GM23338 (cell line): ENCODE measurements at places on chromosomes 3 and 15. TPM values are rescaled to one million over a fixed set of nuclear protein-coding genes. Genes with fewer than 3 reads are reported as not detected.

DNA sequence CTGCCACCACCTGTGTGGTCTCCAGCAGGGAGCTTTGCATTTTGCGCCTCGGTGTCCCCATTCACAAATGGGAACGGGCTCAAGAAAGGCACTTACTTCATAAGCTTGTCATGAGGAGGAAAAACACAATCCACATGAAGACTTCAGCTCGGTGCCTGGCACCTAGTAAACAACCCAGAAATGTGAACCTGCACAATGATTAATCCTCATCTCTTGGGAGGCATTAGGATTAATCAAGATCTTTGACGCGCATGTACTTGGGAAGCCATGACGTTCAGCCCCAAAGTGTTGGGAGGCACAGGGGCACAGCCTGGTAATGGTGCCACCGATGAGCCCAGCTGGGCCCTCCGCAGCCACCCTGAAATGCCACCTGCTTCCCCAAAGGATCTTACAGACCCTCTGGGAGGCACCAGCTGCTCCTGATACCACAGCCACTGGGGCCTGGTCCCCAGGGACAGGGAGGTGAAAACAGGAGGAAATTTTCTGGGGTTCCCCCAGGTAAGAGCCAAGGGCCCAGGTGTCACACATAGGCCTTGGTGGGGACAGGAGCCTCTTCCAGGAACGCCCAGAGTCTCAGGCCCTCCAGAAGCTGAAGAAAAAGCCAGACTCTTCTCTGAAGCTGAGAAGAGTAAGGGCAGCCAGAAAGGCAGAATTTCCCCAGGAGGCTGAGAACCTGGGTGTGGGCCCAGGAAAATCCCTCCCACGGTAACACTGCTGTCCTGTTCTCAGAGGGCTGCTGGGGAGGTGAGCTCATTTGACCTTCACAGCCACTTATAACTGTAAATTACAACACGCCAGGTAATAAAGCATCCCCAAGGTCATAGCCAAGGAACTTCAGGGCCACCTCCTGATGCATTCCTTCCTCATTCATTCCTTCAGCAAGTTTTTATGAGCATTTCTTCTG, 507.5 kb downstream of the SHQ1 start:
- no peak for DNase-seq

DNA sequence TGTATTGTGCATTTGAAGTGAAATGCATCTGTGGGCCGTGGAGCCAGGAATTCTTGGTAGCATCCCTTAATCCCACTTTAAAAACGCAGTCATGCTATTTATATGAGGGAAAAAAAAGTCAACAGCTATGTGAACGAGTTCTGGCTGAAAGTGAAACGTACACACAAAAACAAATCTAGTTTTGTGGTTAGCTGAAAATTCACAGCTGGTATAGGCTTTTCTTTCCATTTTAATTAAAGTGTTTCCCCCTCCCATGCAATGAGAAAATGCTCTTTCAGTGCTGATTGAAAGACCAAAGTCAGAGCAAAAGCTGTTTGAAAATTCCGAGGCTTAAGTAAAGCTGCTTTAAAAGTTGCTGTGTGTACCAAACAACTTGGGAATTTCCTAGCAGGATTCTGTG, 297.4 kb downstream of the PLCL2 start:
- no peak for DNase-seq

GRCh38 chr3:138467931-138468330, 33.5 kb downstream of the ESYT3 start:
- DNase-seq, result no peak

DNA sequence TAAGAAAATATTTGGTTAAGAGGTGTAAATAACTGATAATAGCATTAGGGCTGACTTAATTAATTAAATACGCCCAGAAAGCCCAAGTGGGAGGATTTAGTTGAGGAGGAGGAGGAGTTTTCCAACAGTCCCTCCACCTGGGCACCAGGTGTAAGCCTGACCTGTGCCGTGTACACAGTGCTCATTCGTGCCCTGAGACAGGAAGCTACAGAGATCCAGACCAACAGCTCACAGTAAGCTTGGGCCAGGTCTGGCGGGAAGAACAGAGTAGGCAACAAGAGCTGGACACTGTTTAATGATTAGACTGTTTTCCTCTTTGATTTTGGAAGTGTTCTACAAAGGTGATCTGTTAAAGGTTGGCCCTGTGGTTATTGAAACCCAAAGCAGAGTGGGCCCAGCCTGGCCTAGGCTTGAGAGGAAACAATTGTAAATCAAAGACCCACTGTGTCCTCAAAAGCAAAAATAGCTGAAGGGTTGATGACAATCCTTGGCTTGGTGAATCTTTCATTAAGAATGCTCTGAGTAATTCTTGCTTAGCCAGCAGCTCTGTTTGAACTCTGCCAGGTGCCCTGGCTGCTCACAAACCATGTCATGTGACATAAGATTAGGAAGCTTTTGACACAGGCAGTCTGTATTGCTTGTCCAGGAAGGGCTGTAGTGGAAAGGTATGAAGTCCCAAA, 13.8 kb downstream of the SQOR start:
- no peak for DNase-seq

The MAP1A gene
- total RNA-seq, result 2.0 and 2.3 TPM in 2 replicates

The RAP2B gene
- 21.2 and 24.0 TPM in 2 replicates for total RNA-seq
